Hippocampal formation (tissue), 2 donors: ENCODE measurements at places on chromosomes 2 and 18.

- no peak for DNase-seq
Observed at GRCh38 chr18:21316296-21316695, 74.3 kb downstream of the GREB1L start.

- DNase-seq, result no peak
Observed at GRCh38 chr2:184577743-184578142, 20.6 kb upstream of the ZNF804A start.

DNA sequence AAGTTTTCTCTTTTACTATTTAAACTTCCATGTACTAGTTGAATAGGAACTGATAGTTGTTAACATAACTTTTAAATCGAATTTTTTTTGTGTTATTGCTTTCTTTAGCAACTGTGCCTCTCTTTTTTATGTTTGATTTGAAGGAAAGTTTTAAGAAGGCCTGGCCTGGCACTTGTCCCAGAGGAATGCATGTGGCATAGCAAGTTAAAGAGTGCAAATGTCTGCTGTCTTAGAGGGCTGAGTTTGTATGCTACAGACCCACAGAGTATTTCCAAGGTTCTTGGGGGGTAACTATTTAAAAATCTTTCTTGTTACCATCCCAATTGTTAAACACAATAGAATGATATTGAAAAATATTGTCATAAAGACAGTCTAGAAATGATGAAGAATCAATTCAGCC lies 47.0 kb downstream of the MTCL1 start:
- no peak for DNase-seq

- peak; percentile 27 for DNase-seq
Observed at GRCh38 chr18:5895876-5896740, 786 bp upstream of the TMEM200C start.

GRCh38 chr18:75400366-75400765 lies 27.1 kb downstream of the SMIM21 start:
- DNase-seq, result no peak

- no peak for DNase-seq
Observed at GRCh38 chr18:31241900-31242409, 76.0 kb upstream of the DSG1 start.

DNA sequence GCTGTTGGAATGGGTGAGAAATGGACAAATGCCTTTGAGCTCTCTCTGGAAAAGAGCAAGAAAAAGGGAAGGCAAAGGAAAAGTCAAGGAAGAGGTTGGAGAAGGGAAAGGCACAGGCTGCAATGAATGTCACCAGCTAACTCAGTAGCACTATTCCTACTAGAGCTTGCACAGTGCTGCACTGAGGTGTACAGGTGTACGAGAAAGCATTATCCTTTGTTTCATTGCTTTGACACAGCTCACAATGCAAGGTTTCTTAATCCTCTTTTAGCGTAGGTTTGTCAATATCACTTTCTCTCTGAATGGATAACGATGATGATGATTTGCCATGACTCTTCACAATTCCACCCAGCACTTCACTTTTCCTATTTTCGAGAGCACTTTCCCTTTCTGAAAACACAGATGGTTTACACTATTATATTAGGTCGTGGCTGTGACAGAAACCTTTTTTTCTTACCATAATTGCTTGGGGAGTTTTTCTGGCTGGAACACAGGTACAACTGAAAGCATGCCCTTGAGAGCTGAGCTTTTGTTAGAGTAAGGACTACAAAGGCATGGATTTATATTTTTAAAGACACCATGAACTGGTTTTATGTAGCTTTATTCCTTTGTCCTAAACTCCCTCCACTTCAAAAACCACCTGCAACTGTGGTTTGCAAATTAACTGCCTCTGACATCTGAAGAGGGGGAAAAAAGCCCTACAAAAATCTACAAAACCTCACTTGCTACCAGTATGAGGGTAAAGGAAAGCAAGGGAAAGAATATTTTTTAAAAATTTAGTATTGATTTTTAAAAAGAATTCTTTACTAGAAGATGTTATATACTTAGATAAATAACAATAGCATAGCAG lies 265.5 kb downstream of the TGIF1 start:
- DNase-seq, result no peak

DNA sequence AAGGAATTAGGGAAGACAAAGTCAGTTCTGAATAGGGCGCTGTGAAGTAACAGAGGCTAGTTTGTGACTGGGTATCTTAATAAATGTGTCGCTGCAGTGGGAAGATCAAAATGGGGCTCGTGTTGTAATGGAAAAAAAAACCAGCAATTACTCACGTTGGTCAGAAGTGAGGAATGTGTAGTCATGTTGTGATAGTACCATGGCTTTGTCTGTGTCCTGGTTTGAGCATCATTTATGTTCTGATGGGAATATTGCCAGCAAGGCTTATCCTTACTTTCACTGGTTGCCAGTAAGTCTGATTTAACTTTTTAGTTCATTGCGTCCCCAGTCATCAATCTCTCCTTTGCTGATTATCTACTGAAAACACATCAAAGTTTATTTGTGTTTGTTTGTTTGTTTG lies 467.6 kb downstream of the NYAP2 start:
- DNase-seq, result no peak

- no peak for DNase-seq
Observed at GRCh38 chr18:63409301-63409700, 13.0 kb downstream of the VPS4B start.

GRCh38 chr2:151028691-151029176 lies 232.9 kb downstream of the RBM43 start:
- no peak for DNase-seq

DNA sequence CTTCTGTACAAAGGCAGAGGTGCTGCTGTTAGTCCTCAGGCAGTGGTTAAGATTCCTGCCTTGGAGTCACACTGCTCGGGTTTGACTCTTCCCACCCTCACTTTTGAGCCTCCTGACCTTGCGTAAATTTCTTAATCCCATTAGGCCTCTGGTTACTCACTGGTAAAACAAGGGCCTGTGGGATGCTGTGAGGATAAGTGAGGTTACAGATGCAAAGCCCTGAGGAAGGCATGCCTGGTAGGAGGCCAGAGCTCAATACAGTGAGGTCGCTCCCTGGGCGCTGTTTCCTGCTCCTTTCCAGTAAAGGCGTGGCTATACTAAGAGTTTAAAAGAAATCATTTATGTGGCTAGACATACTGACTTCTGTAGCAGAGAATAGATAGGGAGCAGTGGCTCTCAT lies 127.5 kb upstream of the TMEM200C start:
- DNase-seq, result no peak

- no peak for DNase-seq
Observed at GRCh38 chr2:10846110-10846861, 33.7 kb upstream of the PDIA6 start.

DNA sequence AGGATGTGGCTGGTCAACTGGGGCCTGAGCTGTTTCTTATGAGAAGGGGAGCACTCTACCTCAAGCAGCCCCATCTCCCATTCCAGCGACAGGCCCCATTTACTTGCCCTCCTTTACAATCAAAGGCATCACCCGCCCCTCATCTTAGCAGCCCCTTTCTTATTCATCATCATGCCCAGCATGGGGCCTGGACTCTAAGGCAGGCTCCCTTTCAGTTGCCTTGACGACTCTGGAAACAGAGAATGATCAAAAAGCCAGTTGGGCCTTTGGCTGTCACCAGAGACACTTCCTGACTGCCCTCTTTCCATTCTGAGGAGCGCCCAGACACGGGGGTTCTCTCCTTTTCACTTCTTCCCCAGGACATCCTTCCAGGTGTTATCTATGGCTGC lies 11.2 kb downstream of the CELF4 start:
- DNase-seq, result no peak

DNA sequence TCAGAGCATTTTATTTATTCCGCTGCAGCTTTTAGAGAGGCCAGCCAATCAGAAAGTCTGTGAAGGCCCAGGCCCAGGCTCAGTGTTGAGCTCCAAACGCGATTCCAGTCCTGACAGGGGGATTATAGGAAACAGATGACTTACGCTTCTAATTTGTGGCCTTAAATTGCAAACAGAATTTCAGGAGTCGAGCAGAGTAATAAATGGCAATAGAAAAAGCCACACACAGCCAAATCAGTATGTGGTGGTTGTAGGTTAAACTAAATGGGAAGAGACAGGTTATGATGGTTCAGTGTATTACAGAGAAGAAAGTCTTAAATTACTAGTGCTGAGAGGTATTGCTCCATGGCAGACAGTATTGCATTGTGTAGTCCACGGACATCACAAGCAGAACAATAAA lies 131.0 kb upstream of the ZEB2 start:
- DNase-seq, result no peak

DNA sequence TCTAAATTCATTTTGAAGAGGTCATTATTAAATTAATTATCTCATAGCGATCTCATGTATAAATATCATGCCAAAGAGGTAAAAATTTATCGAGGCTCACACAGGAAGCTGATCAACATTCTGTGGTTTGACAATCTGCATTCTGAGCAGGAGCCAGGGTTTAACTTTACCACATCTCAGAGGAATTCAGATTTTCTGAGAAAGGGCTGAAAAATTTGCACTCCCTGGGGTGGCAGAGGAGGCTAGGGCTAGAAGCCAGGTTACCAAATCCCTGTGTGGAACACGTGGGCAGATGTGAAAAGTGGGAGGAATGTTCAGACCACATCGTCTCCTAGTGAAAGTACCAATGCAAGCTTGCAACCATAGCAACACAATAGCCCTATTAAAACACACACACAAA lies 63.5 kb upstream of the CTLA4 start:
- DNase-seq, result peak; percentile 24

DNA sequence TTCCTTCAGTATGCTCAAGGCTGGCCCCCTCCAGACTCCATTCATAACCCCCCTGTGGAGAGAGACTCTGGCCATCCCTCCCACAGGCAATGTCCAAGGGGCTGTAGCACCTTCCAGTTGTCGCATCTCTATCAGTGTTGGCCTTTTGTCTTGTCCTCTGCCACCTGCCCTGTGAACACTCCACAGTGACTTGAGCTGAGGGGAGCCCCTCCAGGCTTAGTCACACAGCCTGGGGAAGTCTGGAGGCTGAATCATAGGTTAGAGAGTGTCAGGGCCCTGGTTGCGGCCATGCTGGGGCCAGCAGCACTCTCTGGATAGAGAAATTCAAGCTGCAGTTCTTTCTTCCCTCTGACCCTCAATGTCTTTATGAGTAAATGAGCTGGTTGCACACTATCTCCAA lies 64.7 kb downstream of the GYPC start:
- no peak for DNase-seq

- DNase-seq, result no peak
Observed at GRCh38 chr18:32542221-32542798, 71.6 kb upstream of the GAREM1 start.

DNA sequence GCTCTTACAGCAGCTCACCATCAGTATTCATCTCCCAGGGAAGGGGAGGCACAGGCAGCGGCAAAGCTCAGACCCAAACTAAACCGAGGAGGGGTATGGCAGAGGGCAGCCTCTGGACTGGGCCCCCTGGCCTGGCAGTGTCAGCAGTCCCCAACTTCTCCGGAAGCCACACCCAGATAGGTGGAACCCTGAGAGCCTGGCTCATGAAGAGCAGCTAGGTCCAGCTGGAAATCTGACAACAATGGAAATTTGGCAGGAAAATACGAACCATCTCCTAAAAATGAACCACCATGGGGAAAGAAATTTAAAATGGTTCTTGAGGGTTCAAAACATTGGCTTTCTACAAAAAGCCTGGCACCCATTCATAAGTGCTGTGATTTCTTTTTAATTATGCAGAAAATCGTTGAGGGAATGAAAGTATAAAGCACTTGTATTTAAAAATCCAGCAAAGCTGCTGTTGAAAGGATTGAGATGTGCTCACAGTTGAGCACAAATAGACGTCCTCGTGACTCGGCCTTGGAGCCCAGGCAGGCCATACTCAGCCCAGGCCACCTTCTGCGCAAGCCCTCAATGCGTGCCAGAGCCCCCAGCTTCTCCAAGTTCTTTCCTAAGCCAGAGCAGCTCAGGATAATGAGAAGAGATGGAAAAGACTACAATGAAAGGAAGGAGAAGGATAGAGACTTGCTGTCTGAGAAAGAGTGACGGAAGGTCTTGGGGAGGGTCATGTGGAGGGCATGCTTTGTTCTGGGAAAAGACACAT lies 93.0 kb downstream of the COL6A3 start:
- DNase-seq, result no peak

DNA sequence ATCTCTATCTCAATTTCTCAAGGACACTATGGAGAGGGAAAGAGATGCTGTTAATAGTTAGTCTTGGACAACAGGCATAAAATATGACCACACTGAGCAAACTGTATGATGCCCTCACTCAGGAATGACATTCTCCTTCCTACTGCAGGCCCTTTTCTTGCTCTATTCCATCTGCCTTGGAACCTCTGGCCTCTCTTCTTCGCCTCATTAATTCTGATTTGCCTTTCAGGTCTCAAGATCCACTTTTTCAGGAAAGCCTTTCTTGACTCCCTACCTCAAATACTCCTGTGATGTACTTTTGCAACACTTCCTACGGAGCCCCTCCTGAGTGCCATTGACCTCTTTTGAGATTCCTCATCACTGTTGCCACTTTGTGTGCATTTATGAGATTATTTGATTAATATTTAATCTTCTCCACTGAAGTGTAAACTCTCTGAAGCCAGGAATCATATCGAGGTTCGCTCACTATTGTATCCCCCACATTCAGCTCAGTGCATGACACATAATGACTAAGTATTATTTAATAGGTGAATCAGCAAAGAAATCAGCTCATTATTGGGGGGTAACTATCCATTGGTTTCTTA lies 21.3 kb upstream of the SPP2 start:
- no peak for DNase-seq

- no peak for DNase-seq
Observed at GRCh38 chr18:3495691-3496430, 45.9 kb downstream of the TGIF1 start.

- no peak for DNase-seq
Observed at GRCh38 chr2:241772063-241772499, 4.5 kb upstream of the GAL3ST2 start.

DNA sequence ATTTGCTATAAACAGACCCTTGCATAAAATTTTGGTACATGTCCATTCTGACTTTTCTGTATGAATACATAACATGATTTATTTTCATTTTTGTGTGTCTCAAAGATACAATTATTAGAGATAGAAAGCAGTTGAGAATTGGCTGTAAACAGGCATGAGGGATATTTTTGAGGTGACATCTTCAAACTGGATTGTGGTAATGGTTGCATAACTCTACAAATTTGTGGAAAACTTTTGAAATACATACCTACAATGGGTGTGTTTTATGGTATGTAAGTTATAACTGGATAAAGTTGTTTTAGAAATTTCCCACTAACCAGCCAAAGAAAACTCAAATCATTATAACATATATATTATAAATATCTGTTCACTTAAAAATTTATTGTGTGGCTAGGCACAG lies 39.6 kb downstream of the GREB1L start:
- no peak for DNase-seq
